ENCODE measurements at places on chromosomes 3 and 15.

DNA sequence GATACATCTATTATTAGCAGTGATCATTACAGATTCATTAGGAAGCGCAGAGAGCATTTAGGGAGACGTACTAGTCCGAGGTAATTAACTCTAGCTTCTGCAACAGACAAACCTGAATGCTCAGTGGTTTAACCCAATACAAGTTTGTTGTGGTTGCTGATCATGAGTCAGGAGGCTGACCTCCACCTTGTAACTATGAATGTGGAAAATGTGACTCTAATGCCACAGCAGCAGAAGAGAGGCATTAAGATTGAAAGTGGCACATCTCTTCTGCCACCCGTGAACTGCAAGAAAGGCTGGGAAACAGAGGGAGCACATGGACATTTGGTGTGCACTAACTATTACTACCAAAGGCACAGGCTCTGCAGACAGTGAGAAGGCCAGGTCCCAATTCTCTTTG is 71.2 kb upstream of the C3orf80 start:
- no peak for DNase-seq

DNA sequence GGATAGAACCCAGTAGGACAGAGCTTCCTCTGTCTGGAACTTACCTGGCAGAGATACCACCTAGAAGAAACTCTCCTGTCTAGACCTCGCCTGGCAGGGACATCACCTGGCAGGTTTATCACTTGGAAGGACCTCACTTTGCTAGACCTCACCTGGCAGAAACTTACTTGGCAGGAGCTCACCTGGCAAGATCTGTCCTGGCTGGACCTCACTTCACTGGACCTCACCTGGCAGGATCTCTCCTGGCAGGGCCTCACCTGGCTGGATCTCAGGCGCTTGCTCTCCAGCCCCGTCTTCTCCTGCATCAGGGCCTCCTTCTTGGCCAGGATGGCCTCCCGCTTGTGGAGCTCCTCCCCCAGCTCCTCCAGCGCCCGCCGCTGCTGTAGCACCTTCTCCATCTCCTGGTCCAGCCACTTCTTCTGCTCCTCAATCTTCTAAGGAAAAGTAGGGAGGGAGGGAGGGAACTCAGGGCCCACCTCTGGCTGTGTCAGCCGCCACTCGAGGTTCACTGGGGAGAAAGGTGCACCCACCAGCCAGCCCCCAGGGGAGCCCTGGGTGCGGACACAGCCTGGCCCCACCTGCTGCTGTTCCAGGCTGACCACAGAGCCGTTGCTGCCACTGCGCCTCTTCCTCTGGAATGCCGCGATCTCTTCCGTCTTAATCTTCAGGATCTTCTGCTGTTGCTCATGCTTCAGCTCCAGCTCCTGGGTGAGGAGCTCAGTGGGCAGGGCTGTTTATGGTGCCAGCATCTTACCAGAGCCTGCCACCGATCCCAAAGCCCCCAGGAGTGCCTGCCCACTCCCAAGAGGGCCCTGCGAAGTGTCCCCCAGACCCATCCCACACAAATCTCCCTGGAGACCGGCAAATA is 22.5 kb downstream of the KIF7 start:
- no peak for DNase-seq

DNA sequence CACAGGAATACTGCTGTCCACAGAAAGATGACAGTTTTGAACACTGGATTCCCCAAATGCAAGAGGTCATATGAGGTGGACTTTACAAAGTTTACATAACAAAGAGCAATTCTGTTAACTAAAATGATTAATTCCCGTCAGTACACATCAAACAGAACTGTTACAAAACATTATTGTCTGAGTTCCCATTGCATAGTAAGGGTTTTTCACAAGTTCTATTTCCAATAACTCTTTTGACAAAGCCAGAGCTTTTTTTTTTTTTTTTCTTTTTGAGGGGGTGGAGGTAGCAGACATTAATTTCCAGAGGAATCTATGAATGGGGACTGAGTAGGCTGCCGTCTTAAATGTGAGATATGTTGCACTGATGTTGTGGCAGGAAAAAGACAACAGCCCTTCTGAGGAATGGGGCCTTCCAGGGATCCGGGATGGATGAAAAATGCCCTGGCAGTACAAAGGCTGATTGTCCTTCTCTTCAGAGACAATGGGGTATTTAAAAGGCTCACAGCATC is 178.1 kb upstream of the KBTBD8 start:
- no peak for DNase-seq

DNA sequence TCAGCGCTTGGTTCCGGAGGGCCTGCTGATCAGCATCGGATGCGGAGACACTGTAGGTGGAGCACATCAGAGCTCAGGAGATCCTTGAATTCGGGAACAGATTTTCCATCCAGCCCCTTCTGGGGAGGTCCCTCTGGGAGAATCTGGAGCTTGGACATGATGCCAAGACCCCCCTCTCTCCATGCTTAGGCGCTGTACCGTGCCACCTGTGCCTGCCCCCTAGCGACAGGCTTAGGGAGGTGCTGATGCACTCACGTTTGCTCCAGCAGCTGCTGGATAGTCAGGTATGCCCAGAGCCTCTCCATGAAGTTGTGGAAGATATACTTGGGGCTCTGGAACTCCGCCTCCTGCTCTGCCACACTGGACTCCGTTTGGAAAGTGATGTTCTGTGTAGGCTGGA is 9.7 kb downstream of the ITIH4 start:
- no peak for DNase-seq

DNA sequence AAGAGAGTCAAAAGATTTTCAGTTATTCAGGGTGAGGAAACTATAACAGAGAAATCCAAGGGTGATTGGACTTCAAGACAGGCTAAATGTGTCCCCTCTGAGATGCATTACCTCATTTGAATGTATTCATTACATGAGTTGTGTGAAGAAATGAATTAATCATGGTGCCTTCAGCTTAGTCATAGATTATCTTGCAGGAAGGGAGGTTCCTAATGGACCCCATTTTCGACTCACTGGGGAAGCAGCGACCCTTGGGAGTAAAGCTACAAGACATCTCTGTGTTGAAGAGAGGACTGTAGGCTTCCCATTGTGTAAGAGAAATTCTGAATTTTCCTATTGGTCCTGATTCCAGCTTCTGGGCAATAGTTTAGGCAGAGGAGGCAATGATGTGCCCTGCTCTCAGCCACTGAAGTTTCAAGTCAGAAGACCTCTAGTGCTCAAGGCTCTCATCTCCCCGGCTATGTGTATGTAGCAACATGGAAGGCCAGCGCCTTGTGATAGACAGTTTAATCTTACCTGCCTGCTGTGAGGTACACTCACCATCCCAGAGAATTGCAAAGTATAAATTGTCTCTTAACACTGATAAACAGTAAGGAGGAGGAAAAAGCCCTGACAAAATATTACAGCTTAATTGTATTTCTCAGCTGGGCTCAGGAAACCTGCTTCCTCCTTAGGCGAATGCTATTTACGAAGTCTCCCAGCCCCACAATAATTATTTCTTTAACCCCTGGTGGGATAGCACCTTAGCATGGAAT is 133.8 kb downstream of the PDCD6IP start:
- DNase-seq, result no peak

GRCh38 chr3:54671511-54671910 is 256.3 kb downstream of the LRTM1 start:
- DNase-seq, result no peak

GRCh38 chr3:43759297-43759782 is 68.6 kb downstream of the ABHD5 start:
- no peak for DNase-seq

- peak; percentile 72 for DNase-seq
These were observed 189.1 kb downstream of the GOLGA6L6 start for GRCh38 chr15:20352241-20353200.
